Psoas muscle (tissue), 8 donors: ENCODE measurements at places on chromosomes 6 and 20. TPM values are rescaled to one million over a fixed set of nuclear protein-coding genes. Genes with fewer than 3 reads are reported as not detected.

- DNase-seq, result no peak
- H3K27ac ChIP-seq, result peak overlapping the region; percentile 27
- H3K36me3 ChIP-seq, result no peaks in the 10 kb centered on the region
- no peaks in the 10 kb centered on the region for H3K27me3 ChIP-seq
- no peak overlapping the region for H3K4me3 ChIP-seq
Observed at GRCh38 chr6:111971866-111972532, 81.9 kb upstream of the CCN6 start.

DNA sequence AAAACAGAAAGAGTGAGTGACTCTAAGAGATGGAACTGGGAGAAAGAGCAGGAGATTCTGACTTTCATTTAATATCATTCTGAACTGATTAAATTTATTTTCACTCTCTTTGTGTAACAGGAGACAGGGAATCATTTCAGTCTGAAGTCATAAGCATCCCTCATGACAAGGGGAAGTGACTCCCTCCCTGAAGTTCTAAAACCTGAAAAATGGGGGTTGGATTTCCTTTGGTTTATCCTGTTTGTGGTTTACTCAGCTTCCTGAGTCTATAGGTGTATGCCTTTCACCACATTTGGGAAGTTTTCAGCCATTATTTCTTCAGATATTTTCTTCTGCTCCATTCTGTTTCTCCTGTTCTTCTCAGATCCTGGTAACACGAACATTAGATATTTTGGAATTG lies 3.4 kb upstream of the FKBP1A start:
- no peak for DNase-seq
- peaks cover 35% of the 10 kb centered on the region for H3K4me1 ChIP-seq
- no peak overlapping the region for H3K27ac ChIP-seq
- peaks cover 2% of the 10 kb centered on the region for H3K27me3 ChIP-seq
- no peak overlapping the region for H3K4me3 ChIP-seq

- no peak for DNase-seq
- H3K27me3 ChIP-seq, result no peaks in the 10 kb centered on the region
- peaks cover 38% of the 10 kb centered on the region for H3K4me1 ChIP-seq
- H3K27ac ChIP-seq, result peak overlapping the region; percentile 86
- no peaks in the 10 kb centered on the region for H3K36me3 ChIP-seq
Observed at GRCh38 chr6:90100059-90100665, 196.5 kb downstream of the BACH2 start.

HNF4A gene
- not detected for total RNA-seq

- H3K36me3 ChIP-seq, result no peaks in the 10 kb centered on the region
- no peaks in the 10 kb centered on the region for H3K27me3 ChIP-seq
- DNase-seq, result no peak
- H3K27ac ChIP-seq, result no peak overlapping the region
Observed at GRCh38 chr20:62663145-62664018, 21.1 kb downstream of the SLCO4A1 start.
